Karpas-422 (cell line): ENCODE measurements at places on chromosomes 2 and 18. TPM values are rescaled to one million over a fixed set of nuclear protein-coding genes. Genes with fewer than 3 reads are reported as not detected.

GRCh38 chr2:240685771-240686371 lies 3.2 kb upstream of the AQP12B start:
- no peaks in the 10 kb centered on the region for H3K4me1 ChIP-seq
- DNase-seq, result no peak
- no peak overlapping the region for H3K4me3 ChIP-seq
- no peaks in the 10 kb centered on the region for H3K27me3 ChIP-seq
- no peak overlapping the region for H3K27ac ChIP-seq

DNA sequence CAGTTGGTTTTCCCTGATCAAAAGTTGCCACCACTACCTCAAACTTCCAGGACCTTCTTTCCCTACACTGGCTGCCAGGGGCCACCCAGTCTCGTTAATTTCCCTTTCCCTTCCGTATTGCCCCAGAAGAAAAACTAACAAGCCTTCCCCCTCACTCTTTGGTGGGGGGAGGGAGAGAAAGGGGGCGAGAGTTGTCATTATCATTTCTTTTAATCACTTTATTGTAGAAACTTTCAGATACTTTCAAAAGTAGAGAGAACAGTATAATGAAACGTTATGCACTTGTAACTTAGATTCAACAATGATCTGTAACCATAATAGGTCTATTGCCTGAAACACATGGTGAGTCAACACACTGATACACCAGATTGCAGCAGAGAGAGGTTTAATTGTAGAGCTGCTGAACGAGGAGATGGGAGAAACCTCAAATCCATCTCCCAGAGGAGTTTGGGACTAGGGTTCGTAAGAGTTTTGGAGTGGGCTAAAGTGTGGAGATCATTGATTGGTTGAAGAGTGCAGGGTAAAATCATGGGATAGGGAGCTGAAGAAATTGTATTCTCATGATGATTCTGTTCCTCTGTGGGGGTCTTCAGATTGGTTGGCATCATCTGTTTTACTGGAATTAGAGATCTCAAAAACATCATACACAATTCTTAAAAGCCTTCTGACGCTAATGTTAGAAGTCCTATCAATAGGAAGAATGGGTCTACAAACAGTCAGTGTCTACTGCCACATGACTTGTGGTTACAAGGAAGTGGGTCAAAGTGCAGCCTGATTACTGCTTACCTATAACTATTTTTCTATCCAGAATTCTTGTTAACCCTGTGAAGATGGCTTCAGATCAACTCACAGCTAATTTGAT lies 2.6 kb upstream of the RNF149 start:
- no peaks in the 10 kb centered on the region for H3K36me3 ChIP-seq
- DNase-seq, result no peak
- no peaks in the 10 kb centered on the region for H3K27me3 ChIP-seq
- no peak overlapping the region for H3K27ac ChIP-seq
- H3K4me3 ChIP-seq, result no peak overlapping the region

DNA sequence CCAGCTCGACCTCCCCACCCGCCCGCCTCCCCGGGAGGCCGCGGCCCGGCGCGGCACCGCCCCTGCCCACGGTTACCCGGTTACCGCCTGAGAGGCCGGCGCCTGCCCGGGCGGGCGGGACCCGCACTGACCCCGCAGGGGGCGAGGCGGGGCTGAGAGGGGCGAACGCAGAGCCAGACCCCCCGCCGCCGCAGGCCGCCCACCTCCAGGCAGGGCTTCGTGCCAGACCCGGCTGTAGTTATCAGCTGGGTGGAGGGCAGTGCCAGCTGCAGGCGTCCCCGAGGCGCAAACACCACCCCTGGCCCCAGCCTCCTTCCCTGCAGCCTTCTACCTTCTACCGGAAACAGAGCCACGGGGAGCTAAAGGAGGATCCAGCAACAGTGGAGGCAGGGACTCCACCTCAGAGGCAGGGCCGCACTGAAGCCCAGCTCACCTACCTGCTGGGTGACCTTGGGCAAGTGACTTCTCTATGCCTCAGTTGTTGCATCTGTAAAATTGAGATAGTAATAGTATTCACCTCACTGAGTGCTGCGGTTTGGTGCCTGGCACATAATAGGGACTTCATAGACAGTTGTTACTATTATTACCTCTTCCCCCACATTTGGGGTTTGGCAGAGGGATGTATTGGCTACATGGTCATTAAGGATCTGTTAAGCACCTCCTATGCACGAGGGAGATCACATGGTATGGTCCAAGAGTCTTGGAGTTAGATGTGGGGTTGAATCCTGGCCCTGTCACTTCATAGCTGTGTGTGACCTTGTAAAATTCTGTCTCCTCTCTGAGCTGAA lies 231.6 kb upstream of the SMAD2 start:
- H3K27ac ChIP-seq, result no peak overlapping the region
- H3K27me3 ChIP-seq, result no peaks in the 10 kb centered on the region
- no peaks in the 10 kb centered on the region for H3K36me3 ChIP-seq

The BMP10 gene
- not detected in 2 replicates for total RNA-seq

The FBXO36 gene
- total RNA-seq, result 0.11 and 2.6 TPM in 2 replicates

The SCYGR8 gene
- total RNA-seq, result not detected in 2 replicates

DNA sequence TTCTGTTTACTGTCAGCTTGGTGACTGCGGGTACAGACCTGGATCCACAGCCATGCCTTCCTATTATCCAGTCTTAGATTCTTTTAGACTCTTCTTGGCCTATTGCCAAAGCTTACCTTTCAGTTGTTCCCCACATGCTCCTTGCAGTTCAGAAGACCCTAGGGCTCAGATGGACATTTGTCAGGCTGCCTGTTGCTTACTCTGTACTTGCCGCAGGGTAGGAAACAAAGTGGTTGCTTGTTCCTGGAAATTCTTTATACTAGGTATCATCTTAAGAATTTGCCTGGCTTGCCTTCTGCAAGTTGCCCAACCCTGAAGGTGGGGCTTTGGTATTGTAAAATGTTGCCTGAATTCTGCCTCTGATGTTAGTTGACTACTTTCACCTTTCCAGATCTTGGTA lies 24.4 kb downstream of the CD28 start:
- no peak overlapping the region for H3K4me3 ChIP-seq
- H3K36me3 ChIP-seq, result no peaks in the 10 kb centered on the region
- no peak overlapping the region for H3K27ac ChIP-seq
- no peak for DNase-seq

The SIGLEC15 gene
- 1.6 and 2.5 TPM in 2 replicates for total RNA-seq

The PFN4 gene
- total RNA-seq, result 2.1 TPM in 1 of 2 replicates, not detected in the other

The WDR43 gene
- 65.3 and 77.0 TPM in 2 replicates for total RNA-seq

The CIB4 gene
- not detected in 2 replicates for total RNA-seq

DNA sequence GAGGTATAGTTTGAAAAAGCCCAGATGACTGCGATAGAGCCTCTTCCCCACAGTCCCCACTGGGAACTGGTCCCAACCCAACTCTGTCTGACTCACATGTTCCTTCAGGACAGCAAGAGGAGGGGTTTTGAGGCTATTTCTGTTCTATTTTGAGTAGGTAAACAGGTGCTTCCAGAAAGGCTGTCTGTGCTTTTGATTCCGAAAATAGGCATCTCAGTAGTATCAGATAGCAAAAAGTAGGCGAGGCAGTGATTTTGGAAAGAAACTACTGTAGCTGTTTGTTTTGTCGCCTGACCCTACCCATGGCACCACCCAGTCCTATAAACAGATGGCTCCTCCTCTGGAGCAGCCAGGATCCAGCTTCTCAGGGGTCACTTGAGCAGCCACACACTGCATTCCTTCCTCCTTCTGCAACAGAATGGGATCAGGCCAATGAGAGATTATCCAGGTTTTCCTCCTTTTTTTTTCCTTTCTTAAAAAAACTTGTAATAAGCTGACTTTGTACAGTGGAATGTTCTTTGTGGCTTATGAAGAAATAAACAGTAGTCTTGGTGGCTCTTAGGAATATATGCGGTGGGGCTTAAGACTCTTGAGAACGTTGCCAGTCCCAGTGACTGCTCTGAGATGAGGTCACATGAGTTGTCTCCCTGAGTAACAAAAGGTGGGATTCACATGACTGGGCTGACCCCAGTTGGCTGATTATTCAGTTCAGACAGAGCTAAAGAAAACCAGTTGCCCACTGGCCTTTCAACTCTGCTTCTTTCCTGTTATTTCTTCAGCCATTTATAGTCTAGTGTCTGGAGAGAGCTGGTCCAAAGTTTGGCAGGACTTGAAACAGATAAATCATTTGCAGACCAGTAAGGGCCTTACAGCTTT lies 98.6 kb downstream of the KCNS3 start:
- no peaks in the 10 kb centered on the region for H3K36me3 ChIP-seq
- H3K27me3 ChIP-seq, result no peaks in the 10 kb centered on the region
- H3K4me3 ChIP-seq, result no peak overlapping the region
- no peak for DNase-seq
- no peaks in the 10 kb centered on the region for H3K4me1 ChIP-seq
- no peak overlapping the region for H3K27ac ChIP-seq

GRCh38 chr2:175612280-175612679 lies 389.8 kb downstream of the LNPK start:
- DNase-seq, result no peak
- peaks cover 6% of the 10 kb centered on the region for H3K4me1 ChIP-seq
- no peaks in the 10 kb centered on the region for H3K27me3 ChIP-seq
- H3K36me3 ChIP-seq, result no peaks in the 10 kb centered on the region
- H3K4me3 ChIP-seq, result no peak overlapping the region

DNA sequence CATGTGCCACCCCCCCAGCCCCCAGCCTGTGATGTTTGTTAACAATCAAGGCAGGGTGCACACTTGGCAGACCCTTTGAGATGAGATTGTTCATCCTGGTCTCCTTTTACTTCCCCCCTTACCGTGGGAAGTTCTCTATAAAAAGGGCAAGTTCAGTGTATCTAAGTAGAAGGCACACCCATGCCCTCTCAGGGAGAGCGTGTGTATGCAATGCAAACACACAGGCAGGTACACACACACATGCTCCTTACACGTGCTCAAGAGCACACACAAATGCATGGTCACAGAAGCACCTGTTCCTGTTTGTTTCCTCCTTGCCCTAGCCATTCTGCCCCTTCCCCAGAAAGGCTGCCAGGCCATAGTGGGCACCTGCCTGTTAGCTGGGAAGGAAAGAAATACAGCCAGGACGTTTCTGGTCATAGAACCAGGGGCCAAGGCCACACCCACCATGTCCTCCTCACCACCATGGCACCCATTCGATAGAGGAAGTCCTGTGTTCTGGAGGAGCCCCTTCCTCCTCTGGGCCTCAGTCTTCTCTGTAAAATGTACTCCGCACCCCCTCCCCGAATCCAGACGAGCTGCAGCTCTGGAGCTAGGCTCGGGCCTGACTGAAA lies 3.1 kb downstream of the ATOH8 start:
- H3K27ac ChIP-seq, result no peak overlapping the region
- H3K4me1 ChIP-seq, result no peaks in the 10 kb centered on the region

The PDE1A gene
- total RNA-seq, result 0.15 TPM in 1 of 2 replicates, not detected in the other

DNA sequence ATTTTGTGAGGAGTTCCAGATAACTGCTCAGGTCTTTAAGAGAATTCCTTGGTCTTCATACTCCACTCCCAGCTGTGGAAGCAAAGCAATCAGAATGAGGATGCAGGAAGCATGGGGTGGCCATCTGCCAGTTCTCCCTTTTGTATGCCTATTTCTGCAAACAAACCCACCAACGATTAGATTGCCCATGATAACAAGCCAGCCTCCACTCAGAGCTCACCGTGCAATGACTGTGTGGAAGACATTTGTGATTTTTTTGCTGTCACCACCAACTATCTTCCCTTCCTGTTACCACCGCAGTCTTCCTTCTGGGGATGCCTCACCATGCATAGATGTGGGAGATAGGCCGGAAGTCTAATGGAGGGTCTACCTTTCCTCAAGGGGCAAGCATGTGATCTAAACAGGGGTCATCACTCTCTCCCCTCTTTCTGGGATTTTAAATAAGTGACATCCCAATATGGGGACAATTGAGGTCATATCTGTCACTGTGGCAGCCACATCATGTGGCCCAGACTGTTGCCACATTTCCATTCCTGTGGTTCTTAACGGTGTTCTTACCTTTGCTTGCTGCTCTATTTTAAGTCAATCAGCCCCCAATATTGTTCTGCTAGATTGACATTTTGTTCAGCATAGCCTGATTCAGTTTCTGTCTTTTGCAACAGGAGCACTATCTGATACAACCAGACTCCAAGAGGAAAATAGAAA lies 4.4 kb downstream of the AFF3 start:
- peaks cover 17% of the 10 kb centered on the region; the same call in 1 of the 2 replicates for H3K36me3 ChIP-seq
- no peak for DNase-seq

DNA sequence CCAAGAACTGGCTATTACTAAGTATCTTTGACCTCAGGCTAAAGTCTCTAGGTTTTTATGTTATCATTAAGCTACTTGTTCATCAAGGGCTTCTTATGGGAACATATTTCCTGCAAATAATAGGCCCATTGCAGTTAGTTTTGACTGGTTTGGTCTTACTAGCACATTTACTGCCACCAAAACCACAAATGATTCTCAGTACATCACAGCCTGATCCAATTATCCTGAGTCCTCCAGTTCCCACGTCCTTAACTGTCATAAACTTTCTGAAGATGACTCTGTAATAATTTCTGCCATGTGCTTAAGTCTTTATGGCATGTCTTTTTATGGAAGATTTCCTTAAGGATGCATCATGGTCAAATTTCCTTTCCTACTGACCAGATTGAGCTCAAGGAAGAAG lies 123.3 kb upstream of the TANK start:
- no peak overlapping the region for H3K4me3 ChIP-seq
- H3K27ac ChIP-seq, result no peak overlapping the region
- no peaks in the 10 kb centered on the region for H3K36me3 ChIP-seq
- no peaks in the 10 kb centered on the region for H3K27me3 ChIP-seq
- H3K4me1 ChIP-seq, result peaks cover 3% of the 10 kb centered on the region

DNA sequence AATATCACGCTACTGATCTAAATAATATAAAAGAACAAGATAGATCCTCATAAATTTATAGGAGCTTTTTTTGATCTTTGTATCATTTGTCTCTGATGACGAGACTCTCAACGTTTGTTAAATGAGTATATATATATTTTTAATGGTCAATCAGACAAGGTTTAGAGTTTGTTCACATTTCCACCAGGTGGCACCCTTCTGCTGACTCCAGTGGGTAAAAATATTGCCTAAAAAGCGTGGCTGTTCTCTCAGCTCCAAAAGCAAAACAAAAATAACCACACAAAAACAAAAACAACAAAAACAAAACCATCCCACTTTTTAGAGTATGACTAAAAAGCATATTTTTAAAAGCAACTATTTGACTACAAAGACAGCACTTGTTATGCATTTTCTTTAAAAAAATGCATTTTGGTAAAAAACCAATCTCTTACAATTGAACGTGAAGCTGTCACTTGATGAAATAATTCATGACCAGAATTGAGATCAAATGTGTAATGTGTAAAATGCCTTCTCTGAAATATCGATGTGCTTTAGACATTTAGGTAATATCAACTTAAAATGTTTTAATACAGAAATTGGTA lies 723.2 kb downstream of the DPP10 start:
- no peak overlapping the region for H3K4me3 ChIP-seq
- no peaks in the 10 kb centered on the region for H3K4me1 ChIP-seq
- H3K27ac ChIP-seq, result no peak overlapping the region
- H3K36me3 ChIP-seq, result no peaks in the 10 kb centered on the region

DNA sequence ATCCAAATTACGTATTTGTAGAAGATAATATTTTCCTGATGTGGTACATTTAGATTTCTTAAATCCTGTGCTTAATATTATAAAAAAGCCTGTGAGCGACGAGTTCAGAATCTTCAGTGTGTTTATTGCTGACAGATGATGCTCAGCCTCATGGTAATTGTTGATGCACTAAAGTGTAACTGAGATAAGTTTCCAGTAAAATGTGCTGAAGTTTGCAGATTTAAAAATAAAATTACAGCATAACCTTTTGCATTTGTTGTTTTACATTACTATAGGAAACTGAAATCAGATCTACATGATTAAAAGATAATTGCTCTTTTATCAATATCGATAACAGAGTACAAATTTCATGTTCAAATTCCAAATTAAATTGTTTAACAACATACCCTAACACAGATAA lies 307.6 kb downstream of the FIGN start:
- no peaks in the 10 kb centered on the region for H3K4me1 ChIP-seq
- no peaks in the 10 kb centered on the region for H3K36me3 ChIP-seq
- DNase-seq, result no peak
- no peak overlapping the region for H3K4me3 ChIP-seq
- H3K27me3 ChIP-seq, result no peaks in the 10 kb centered on the region
